ENCODE measurements at places on chromosomes 4 and X.

- DNase-seq = no peak
Measured at GRCh38 chr4:128880662-128881061, 71.2 kb downstream of the JADE1 start.

- no peak for DNase-seq
Measured at GRCh38 chr4:108395786-108396185, 224.6 kb upstream of the RPL34 start.

- DNase-seq = no peak
Measured at GRCh38 chrX:23511793-23512192, 155.5 kb upstream of the PRDX4 start.

- no peak for DNase-seq
Measured at GRCh38 chrX:121782544-121782943, 735.1 kb downstream of the GLUD2 start.

DNA sequence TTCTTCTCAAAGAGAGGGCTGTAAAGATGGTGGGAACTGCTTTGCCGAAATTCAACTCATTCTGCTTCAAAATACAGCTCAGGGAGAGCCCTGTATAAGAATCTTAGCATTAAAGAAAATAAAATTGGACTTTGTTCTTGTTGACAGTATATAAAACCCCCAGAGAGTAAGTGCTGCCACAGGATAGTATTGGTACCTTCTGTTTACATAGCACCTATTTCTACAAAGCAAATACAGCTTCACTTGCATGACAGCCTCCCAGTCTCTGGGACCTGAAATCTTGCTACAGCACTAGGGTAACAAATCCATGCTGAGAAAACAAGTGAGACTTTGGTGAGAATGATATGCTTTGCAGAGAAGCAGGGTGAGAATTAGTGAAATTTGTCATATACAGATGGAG is 428.6 kb downstream of the ADGRL3 start:
- no peak for DNase-seq

DNA sequence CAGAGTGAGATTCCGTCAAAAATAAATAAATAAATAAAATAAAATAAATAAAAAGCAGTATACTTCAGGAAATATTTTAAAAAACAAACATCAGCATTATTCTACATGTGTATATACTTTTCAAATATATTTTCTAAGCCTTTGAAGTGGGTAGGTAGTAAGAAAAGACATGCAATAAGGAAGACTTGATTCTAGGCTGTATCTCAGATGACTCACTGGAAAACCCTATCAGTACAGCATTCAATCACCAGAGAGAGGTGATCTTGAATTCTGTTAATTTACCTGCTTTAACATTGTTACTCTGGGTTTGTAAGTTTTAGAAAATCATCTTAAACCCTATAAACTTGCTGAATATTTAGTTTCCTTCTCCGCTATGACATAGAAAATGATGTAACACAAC is 106.6 kb upstream of the NAP1L5 start:
- no peak for DNase-seq
